NCI-H460 (cell line): ENCODE measurements at places on chromosomes 6 and 20.
A peak's percentile ranks its signal among the peaks of the same experiment; 100 is the strongest.

GRCh38 chr6:44224029-44224964 is 902 bp downstream of the SLC29A1 start:
- no peak for DNase-seq

- DNase-seq, result no peak
Measured at GRCh38 chr6:163705923-163706322, 291.4 kb downstream of the QKI start.

- DNase-seq, result no peak
Measured at GRCh38 chr6:41171908-41172307, 9.0 kb upstream of the TREM2 start.

DNA sequence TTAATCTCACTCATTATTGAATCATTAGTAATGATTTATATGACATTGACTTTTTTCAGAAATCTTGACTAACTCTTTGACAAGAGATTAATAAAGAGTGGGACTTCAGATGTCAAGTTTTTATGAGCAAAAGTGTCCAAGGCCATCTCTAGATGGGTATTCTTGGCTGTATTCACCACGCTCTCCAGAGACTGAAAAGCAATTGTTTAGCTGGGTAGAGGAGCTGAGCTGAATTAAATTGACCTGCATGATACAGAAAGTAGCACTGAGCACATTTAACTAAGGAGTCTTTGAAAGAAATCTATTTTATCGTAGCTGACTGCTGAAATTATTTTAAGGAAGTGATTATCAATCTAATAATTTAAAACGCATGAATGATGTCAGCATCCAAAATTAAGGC is 89.4 kb downstream of the LINC00237 start:
- DNase-seq, result no peak

DNA sequence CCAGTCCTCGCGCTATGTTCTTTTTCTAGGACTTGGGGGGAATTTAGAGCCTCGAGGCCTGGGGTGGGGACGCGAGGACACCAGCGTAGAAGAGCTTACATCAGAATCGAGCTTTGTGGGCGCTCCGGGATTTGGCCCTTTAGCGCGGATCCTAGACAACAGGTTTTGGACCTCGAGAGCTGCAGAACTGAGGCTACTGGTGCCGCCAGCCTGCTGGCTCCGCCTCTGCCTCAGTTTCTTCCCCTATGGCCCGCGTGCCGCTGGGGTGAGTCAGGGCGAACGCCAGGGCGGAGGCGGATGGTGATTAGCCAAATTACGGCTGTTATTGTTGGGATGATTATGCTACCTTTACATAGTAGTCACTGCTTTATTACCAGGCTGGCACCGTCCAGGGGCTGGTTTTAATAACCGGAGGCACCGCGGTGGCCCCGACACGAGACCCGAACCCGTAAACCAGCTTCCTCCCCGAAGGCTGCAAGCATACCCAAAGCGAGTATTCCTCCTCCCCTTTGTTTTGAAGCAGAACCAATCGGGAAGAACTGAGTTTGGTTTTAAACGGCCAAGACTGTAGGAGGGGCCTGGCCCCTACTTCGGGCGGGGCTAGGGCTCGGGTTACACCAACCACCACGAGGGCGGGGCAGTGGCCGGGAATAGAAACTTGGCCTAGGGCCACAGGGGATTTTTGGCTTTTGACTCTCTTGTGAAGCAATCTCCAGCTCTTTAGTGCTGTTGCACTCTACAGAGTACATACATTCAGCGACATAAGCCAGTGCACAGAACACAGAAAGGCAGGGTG is 639 bp upstream of the GTPBP2 start:
- peak; percentile 95 for DNase-seq

GRCh38 chr20:1371202-1371782 is 21.6 kb downstream of the FKBP1A start:
- no peak for DNase-seq

DNA sequence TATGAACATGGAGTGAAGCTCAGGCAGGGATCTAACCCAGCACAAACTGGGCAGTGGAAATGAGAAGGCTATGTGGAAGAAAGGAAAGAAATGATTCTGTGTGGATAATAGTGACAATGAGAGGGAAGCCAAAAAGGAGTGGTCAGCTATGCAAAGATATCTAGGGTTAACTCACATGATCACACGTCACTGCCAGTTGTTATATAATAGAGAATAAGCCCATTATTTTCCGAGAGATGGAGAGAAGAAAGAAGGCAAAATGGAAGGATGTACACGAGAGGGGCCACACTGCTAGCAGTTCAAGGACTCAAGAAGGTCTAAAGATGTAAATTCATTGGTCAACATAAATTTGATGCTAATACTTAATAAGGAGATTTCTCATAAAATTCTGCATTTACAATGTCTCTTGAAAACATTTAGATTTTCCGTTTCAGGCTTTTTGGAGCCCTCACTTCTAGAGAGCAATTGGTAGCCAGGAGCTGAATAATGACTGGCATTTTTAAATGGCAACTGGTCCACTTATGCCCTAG is 18.8 kb upstream of the RCAN2 start:
- no peak for DNase-seq
